Right renal cortex interstitium (tissue), 3 donors: ENCODE measurements at places on chromosomes 16 and 17. TPM values are rescaled to one million over a fixed set of nuclear protein-coding genes. Genes with fewer than 3 reads are reported as not detected.

Gene SSTR5
- polyA plus RNA-seq, result not detected

- no peak for DNase-seq
These were observed 856.7 kb downstream of the CDH8 start for GRCh38 chr16:61179561-61179960.

GRCh38 chr16:82182266-82183003 lies 12.4 kb upstream of the MPHOSPH6 start:
- DNase-seq, result peak; percentile 36

GRCh38 chr16:15764112-15764511 lies 92.7 kb downstream of the MYH11 start:
- DNase-seq, result no peak

DNA sequence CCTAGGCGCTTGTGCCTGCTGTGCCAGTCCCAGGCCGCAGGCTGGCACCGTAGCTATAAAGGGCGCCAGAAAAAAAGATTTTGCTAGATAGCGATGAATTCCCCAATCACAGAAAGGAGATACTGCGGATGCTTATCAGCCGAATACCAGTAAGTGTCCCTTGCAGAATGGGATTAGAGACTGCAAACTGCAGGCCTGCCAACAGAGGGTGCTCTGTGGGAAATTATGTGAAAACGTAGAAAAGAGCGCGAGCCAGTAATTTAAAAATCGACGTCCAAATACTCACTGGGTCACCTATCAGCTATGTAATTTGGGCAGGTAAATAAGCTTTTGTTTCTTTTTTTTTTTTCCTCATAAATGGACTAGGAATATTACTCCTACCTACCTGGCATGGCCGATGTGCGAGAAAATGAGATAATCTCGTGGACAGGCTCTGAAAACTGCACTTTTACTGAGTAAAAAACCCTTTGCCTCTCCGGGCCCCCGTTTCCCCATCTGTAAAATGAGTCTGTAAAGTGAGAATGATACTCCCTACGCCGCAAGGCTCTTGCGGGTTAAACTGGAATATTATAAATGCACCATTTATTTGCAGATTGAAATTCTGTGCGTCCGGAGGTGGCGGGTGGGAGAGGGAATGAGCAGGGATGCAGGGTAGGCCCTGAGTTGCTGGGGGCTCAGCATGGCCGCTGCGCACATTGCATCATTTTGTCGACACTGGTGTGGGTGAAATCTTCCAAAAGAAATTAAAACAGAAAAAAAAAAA lies 1.2 kb upstream of the COG1 start:
- no peak for DNase-seq

Gene EMP2
- 18.5 TPM for polyA plus RNA-seq

GRCh38 chr17:61354895-61355874 lies 44.5 kb upstream of the TBX2 start:
- DNase-seq, result no peak

Gene KCNH6
- polyA plus RNA-seq, result 1.7 TPM

GRCh38 chr16:74480150-74481029 lies 59.1 kb upstream of the CLEC18B start:
- no peak for DNase-seq

Gene HP
- polyA plus RNA-seq, result 0.78 TPM

GRCh38 chr16:81061871-81062608 lies 15.0 kb downstream of the C16orf46 start:
- DNase-seq, result no peak

GRCh38 chr17:39563476-39563875 lies 44.2 kb downstream of the NEUROD2 start:
- DNase-seq, result no peak
